C1 segment of cervical spinal cord (tissue), 14 donors: ENCODE measurements at places on chromosomes 5 and 9.

DNA sequence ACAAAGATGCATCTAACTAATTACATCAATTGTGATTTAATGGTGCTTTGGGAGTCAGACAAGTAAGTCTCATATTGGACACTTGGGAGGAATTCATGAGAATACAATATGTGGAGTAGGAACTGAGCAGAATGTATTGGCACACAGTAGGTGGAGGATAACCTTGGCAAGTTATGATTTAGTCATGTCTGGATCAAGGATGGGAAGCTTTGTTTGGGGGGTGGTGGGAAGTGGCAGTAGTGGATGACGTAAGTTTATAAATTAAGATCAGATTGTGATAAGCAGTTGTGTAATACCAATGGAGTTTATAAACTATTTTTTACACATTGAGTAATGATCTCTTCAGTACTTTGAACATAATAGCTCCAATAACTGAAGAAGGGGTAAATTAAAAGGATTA lies 67.0 kb downstream of the SGCD start:
- DNase-seq = no peak

GRCh38 chr9:38352530-38353328 lies 39.8 kb upstream of the ALDH1B1 start:
- DNase-seq = no peak

GRCh38 chr5:148012801-148013200 lies 51.0 kb upstream of the SPINK5 start:
- DNase-seq = no peak

DNA sequence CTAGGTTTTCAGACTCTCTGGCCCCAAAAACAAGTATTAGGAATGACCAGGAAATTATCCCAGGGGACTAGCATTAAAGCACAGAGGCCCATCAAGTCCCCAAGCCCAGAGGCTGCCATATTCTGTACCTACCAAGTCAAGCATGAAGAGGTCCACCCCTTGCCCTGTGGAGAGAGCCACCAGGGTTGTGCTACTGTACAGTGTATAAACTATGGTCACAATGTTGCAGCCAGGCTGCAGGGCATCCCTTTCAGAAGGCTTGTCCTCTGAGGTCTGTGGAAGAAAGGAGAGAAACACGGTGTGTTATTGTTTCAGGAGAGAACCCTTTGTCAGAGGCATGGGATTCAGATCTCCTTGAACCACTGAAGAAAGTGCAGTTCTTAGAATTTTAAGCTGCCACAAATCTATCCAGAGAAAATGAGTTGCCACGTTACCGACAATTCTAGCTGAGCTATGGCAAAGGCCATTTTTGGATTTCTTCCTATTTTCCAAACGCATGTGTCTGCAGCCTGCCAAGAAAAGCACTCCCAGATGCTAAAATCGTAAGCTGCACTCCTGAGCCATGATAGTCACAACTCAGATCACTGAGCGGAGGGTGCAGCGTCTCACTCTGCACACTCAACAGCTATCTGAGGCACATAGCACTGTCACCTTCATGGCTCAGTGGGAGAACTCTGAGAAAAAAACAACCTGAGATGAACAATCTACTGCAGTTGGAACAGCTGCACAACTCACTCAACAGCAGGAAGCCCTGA lies 45.5 kb upstream of the SPATA31E1 start:
- no peak for DNase-seq

- no peak for DNase-seq
These were observed 147.4 kb upstream of the RPS23 start for GRCh38 chr5:82425591-82425990.

- DNase-seq = peak; percentile 41
These were observed 55.2 kb upstream of the NEK6 start for GRCh38 chr9:124202447-124202971.
